Vagina (tissue), 2 donors: ENCODE measurements at places on chromosomes 5 and 9. TPM values are rescaled to one million over a fixed set of nuclear protein-coding genes. Genes with fewer than 3 reads are reported as not detected.
A peak's percentile ranks its signal among the peaks of the same experiment; 100 is the strongest.

Gene DCANP1
- not detected for total RNA-seq

DNA sequence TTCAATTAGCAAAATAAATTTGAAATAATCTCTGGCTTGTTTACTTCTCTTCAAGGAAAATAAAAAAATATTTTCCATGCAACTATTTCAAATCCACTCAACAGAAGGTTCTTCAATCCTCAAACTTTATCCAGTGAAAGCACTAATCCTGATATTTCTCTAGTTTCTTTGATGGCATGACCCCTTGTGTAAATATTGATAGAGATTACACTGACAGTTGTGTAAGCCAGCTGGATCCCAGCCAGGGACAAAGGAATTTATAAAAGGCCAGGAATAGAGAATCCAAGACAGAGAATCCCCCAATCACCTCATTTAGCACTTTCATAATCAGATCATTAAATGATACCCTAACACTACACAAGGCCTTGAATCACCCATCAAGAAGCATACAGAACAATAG is 135.2 kb downstream of the GNA14 start:
- H3K4me3 ChIP-seq: no peak overlapping the region
- H3K27ac ChIP-seq: no peak overlapping the region
- H3K36me3 ChIP-seq: no peaks in the 10 kb centered on the region
- DNase-seq: no peak

DNA sequence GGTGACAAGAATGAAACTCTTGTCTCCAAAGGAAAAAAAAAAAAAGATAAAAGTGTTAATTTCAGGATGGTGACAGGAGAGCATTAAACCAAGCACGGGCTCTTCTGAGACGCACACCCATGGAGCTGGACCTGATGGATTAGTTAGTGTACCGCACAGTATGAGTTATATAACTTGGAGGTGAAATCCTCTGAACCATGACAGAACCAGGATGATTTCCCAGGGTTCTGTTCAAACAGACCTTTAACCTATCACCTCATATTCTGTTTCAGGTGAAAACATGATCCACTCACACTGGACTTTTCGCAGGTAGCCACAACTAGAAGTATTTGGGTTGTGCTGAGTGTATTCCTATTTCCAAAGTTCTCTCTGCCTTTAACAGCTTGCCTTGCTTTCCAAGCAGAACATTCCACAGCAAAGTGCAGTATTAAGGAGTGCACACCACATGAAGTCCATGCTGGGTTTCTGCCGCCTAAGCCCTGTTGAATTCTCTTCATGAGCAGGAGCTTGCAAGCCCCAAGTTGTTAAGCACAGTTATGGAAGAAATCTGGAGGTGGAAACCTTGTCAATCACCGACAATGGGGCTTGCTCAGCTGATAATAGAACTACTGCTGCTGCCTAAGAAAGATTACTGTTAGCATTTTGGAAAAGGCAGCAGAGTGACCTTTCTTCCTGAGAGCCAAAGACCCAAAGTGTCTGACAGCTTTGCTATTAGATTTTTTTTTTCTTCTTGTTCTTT is 461.7 kb downstream of the TLE1 start:
- H3K36me3 ChIP-seq: no peaks in the 10 kb centered on the region
- H3K4me3 ChIP-seq: no peak overlapping the region
- no peak overlapping the region for H3K27ac ChIP-seq
- peaks cover 10% of the 10 kb centered on the region for H3K4me1 ChIP-seq

Gene NXNL2
- total RNA-seq: 2.5 TPM

DNA sequence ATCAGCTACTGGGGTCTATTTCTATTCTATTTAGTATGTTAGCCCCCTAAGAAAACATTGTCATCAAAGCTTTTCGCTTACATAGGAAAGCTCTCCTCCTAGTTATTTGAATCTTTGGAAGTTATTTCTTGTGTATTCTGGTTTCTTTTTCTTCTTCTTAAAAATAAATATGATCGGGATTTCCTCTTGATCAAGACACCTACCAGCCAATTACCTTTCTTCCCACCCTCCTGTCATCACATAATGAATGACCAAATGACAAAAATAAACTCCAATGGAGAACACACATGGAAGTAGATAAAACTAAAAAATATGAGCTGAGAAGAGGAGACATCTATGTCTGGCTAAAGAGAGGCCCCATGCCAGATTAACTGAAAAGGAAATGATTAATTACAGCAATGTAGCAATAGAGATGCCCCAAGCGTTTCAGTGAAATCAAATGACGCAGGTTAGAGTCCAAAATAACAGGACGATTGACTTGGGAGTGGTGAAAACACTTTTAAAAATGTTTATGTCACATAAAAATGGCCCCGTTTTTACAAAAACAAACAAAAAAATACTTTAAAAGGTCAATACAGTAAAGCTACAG is 59.5 kb upstream of the PCSK1 start:
- no peak overlapping the region for H3K4me3 ChIP-seq
- no peaks in the 10 kb centered on the region for H3K36me3 ChIP-seq
- no peaks in the 10 kb centered on the region for H3K4me1 ChIP-seq
- no peak for DNase-seq

Gene LCP2
- 25.5 TPM for total RNA-seq

Gene TIMD4
- not detected for total RNA-seq

GRCh38 chr5:1851290-1851934 is 31.3 kb downstream of the IRX4 start:
- no peak overlapping the region for H3K27ac ChIP-seq
- H3K36me3 ChIP-seq: no peaks in the 10 kb centered on the region
- H3K4me3 ChIP-seq: no peak overlapping the region
- peaks cover 9% of the 10 kb centered on the region for H3K4me1 ChIP-seq
- no peaks in the 10 kb centered on the region for H3K27me3 ChIP-seq

DNA sequence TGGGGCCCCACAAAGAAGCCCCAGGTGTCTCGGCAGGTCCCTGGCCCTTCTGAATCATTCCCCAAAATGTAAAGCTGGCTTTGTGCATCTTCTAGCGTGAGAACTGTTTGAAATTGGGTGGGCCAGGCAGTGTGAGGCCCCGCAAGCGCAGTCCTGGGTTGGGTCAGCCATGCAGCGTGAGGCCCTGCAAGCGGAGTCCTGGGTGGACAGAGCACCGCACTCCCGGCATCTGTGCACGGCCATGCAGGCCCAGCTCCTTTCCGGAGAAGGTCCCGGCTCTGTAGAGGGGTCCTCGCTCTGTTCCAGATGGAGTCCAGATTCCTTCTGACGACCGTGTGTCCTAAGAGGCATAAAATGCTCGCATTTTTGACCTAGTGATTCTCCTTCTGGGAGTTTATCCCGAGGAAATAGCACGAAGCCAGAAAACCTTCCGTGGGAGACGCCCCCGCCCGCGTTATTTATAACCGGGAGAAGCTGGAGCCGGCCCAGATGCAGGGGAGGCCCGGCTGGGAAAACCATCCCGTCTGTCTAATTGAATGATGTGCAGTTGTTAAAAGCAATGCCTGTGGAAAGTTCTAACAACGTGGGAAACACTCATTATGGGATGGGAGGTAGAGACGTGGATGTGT is 19.4 kb upstream of the NOTCH1 start:
- H3K4me3 ChIP-seq: no peak overlapping the region
- H3K36me3 ChIP-seq: no peaks in the 10 kb centered on the region
- no peak for DNase-seq

- H3K4me3 ChIP-seq: no peak overlapping the region
- no peak overlapping the region for H3K27ac ChIP-seq
- H3K4me1 ChIP-seq: peaks cover 10% of the 10 kb centered on the region
- H3K27me3 ChIP-seq: no peaks in the 10 kb centered on the region
- H3K36me3 ChIP-seq: no peaks in the 10 kb centered on the region
Measured at GRCh38 chr9:121217609-121218292, 16.1 kb upstream of the RAB14 start.

Gene RIMOC1
- 10.3 TPM for total RNA-seq

Gene GBGT1
- total RNA-seq: 27.0 TPM

Gene DBH
- total RNA-seq: 12.0 TPM

- H3K4me3 ChIP-seq: no peak overlapping the region
- no peak overlapping the region for H3K27ac ChIP-seq
- H3K4me1 ChIP-seq: peaks cover 7% of the 10 kb centered on the region
- no peaks in the 10 kb centered on the region for H3K27me3 ChIP-seq
- no peaks in the 10 kb centered on the region for H3K36me3 ChIP-seq
Measured at GRCh38 chr9:27514551-27514950, 9.5 kb upstream of the IFNK start.

GRCh38 chr5:149447373-149448367 is 68.6 kb upstream of the IL17B start:
- no peak for DNase-seq
- no peak overlapping the region for H3K4me3 ChIP-seq
- peaks cover 62% of the 10 kb centered on the region for H3K4me1 ChIP-seq
- H3K27ac ChIP-seq: peak overlapping the region; percentile 80
- no peaks in the 10 kb centered on the region for H3K27me3 ChIP-seq
